GM13976 (cell line): ENCODE measurements at places on chromosomes 7 and 10.

DNA sequence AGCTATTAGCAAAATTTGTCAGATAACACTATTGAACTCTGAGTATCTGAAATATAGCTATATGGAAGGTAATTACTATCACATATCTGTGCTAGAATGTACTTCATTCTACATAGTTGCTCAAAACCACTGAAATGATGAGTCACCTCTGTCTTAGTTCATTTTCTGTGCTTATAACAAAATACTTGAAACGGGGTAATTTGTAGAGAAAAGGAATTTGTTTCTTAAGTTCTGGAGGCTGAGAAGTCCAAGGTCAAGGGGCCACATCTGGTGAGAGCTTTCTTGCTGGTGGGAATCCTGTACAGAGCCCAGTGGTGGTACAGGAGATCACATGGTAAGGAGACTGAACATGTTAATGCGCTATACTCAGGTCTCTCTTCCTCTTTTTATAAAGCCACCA lies 41.9 kb upstream of the TNKS2 start:
- no peak for DNase-seq

DNA sequence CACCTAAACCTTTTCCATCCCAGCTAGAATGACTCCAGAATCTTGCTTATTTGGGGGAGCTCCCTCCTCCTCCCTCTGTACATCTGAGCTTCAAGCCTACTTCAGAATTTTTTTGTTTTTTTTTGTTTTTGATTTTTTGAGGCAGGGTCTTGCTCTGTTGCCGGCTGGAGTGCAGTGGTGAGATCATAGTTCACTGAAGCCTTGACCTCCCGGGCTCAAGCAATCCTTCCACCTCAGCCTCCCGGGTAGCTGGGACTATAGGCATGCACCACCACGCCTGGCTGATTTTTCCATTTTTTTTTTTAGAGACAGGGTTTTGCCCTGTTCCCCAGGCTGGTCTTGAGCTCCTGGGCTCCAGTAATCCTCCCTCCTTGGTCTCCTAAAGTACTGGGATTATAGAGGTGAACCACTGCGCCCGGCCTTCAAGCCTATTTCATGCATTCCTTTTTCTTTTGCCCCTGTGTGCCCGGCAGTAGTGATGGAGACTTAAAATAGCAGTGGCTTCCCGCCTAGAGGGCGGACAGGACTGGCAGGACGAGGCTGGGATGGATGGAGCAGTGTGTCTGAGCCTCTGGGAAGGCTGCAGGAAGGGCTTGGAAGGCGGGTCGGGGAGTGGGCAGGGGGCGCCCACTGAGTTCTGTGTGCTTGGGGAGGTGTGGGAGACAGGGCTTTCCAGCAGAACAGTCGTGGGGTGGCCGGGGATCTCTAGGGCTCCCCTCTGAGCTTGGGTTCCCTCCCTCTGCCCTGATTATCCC lies 8.8 kb downstream of the CUX1 start:
- no peak for DNase-seq

GRCh38 chr10:133176546-133176945 lies 16.5 kb downstream of the KNDC1 start:
- no peak for DNase-seq

- DNase-seq, result no peak
These were observed 9.8 kb upstream of the FAS start for GRCh38 chr10:88980800-88981199.

- no peak for DNase-seq
These were observed 29.2 kb downstream of the TACR2 start for GRCh38 chr10:69387500-69387899.

DNA sequence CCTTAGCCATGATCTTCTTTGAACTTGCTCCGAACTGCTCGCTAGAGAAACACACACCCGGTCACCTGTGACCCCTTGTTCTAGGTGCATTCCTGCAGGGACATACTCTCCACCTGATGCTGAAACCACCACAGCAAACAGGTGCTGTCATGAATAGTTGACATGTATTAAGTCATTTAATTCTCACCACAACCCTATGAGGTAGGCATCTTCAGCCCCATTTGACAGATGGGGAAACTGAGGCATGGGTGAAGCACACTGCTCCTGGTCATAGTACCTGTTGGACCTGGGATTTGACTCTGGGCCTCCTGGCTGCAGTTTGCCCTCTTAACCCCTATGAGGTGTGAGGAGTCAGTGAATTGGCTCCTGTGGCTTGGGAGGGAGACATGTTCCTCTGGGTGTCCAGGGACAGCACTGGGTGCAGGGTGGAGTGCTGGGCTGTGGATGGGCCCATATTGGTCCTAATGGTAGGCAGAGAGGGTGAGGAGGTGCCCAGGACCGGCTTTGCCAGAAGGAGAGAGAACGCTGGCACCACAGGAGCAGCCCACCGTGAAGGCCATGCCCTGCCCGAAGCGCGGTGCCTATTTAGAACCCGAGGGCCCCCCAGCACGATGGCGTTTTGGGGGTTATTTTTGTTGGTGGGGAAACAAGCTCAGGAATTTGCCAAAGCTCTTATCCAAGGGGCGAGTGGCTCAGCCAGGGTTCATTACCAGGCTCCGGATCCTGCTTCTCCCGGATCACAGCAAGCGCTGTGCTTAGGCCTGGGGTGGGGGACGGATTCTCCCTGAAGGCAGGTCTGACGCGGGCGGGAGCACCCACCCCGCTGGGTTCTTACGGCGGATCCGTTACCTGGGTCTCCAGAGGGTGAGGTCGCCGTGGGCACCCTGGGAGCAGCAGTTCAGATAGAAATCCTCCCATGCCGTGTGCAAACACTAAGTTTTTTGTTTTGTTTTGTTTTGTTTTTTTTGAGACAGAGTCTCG lies 52.3 kb downstream of the GLRX3 start:
- DNase-seq, result no peak

- no peak for DNase-seq
These were observed 100.3 kb downstream of the PLPP4 start for GRCh38 chr10:120557311-120557710.

DNA sequence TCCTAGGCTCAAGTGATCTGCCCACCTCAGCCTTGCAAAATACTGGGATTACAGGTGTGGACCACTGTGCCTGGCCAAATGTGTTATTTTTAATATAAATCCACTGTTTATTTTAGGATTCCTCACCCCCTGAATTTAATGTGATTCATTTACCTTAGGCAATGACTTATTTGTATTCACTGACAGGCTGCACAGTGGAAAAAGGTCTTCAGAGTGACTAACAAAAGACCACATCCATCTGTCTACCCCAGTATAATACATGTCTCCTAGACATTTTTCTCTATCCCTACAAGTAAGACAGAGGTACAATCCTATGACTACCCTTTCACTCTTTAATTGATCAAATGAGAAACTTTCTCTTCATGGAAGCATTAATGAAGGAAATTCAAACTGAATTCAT lies 230.2 kb downstream of the AHR start:
- DNase-seq, result no peak

GRCh38 chr7:98911916-98912315 lies 33.6 kb downstream of the TRRAP start:
- DNase-seq, result no peak

DNA sequence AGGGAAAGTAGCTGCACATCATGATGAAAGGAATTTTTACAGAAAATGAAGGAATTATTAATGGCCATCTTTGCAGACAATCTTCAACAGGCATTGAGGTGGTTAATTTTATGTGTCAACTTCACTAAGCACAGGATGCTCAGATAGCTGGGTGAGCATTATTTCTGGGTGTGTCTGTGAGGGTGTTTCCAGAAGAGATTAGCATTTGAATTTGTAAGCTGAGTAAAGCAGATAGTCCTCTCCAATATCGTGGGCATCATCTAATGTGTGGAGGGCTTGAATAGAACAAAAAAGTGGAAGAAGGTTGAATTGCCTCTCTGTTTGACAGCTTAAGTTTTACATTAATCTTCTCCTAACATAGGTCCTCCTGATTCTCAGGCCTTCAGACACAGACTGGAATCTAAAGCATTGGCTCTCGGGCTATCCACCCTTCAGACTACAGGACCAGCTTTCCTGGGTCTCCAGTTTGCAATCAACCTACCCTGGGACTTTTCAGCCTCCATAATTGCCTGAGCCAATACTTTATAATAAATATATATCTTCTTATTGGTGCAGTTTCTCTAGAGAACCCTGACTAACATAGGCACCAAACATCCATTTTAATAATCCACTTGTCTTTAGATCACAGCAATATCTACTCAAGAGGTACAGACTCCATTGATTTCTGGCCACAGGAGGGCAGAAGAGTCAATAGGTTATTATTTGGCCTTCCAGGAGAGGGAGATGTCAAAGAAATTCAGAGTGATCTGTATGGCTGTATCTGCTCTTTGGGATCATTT lies 10.5 kb upstream of the CRPPA start:
- DNase-seq, result peak; percentile 16

GRCh38 chr7:70506434-70506833 lies 625.5 kb upstream of the GALNT17 start:
- no peak for DNase-seq
